ENCODE measurements at places on chromosomes 7 and 10.

- DNase-seq, result no peak
These were observed 31.2 kb downstream of the GPRIN2 start for GRCh38 chr10:46525177-46525823.

- DNase-seq, result no peak
These were observed at the start of gene ADIRF for GRCh38 chr10:86968271-86968993. ADIRF (plus strand) TSS chr10:86968482; CDS start chr10:86968545, 63 bp downstream.

DNA sequence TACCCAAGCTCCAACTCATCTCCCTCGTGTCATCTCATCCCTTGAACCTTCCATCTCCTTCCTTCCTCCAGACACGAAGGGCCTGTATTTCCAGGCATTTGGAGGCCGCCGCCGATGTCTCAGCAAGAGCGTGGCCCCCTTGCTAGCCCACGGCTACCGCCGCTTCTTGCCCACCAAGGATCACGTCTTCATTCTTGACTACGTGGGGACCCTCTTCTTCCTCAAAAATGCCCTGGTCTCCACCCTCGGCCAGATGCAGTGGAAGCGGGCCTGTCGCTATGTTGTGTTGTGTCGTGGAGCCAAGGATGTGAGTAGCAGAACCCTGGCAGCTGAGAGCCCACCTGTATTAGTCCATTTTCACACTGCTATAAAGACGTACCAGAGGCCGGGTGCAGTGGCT, 5.5 kb downstream of the FBXO24 start:
- no peak for DNase-seq

- peak; percentile 2 for DNase-seq
These were observed 302.9 kb upstream of the PODXL start for GRCh38 chr7:131859147-131859821.
